Stimulated activated CD4-positive, alpha-beta T cell treated with anti-CD3 and anti-CD28 coated beads, Interleukin-1b, Interleukin-23, amount 100 ng/mL, for 48 hours (primary cell): ENCODE measurements at places on chromosomes 12 and 14.

GRCh38 chr12:132620899-132621656 lies 2.5 kb downstream of the P2RX2 start:
- DNase-seq = no peak

- no peak for DNase-seq
Measured at GRCh38 chr14:95814363-95815225, 62.0 kb upstream of the TUNAR start.

DNA sequence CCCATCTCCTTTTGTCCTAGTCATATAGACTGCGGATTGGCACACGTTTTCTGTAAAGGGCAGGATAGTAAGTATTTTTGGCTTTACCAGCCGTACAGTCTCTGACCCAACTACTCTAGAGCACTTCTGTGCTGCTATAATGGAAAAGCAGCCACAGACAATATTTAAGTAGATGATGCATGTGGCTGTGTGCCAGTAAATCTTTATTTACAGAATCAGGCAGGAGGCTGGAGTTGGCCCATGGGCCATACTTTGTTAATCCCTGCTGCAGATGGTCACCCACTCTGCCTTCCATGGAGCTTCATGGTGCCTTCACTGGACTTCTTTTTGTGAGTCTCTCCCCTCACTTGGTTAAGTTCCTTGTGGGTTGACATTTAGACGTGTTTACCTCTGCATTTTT lies 584.5 kb upstream of the TBX3 start:
- no peak for DNase-seq

GRCh38 chr14:91280129-91280528 lies 35.6 kb upstream of the GPR68 start:
- no peak for DNase-seq

DNA sequence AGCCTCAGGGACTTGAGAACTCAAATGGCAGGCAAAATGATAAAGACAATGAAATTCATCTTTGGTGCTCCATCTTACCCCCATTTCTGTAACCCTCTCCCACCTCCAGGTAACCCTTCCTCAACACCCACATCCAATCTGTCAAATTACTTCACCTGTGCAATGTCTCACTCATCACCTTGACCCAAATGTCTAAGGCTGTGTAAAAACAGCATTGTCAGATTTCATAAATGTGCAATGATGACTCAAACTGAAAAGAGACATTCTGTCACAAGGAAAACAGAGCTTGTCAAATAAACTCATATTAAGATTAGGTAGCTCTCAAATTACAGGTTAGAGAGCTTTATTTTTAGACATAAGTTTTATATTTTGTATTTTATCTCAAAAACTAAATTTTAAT lies 19.9 kb upstream of the COCH start:
- no peak for DNase-seq

GRCh38 chr12:120468325-120468820 lies 1.2 kb downstream of the SRSF9 start:
- no peak for DNase-seq

GRCh38 chr14:94460631-94461416 lies 8.2 kb upstream of the SERPINA11 start:
- DNase-seq = no peak

- no peak for DNase-seq
Measured at GRCh38 chr12:106127338-106128126, 11.2 kb downstream of the NUAK1 start.

- DNase-seq = no peak
Measured at GRCh38 chr14:60651796-60652673, 2.8 kb upstream of the SIX1 start.

- DNase-seq = no peak
Measured at GRCh38 chr12:76192416-76192815, 107.9 kb upstream of the NAP1L1 start.

- DNase-seq = no peak
Measured at GRCh38 chr12:89825591-89826449, 117.2 kb upstream of the ATP2B1 start.

DNA sequence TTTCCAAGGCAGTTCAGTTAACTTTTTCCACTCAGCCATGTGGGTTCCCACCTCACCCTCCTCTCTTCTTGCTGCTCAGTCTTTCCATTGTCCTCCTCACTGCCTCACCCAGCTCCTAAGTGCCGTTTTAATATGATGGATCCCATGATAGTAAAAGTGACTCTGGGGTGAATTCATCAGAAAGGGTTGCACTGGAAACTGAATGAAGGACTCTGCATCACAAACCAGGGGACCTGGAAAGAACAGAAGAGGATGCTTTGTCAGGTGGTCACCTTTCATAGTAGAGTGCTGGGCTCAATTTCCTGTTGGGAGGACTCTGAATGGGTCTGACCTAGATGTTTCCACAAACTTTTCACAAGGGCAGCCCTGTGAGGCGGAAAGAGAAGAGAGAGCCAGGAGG lies 67.8 kb upstream of the SLC8A3 start:
- DNase-seq = no peak

- DNase-seq = no peak
Measured at GRCh38 chr14:75128596-75128990, 1.7 kb upstream of the NEK9 start.

DNA sequence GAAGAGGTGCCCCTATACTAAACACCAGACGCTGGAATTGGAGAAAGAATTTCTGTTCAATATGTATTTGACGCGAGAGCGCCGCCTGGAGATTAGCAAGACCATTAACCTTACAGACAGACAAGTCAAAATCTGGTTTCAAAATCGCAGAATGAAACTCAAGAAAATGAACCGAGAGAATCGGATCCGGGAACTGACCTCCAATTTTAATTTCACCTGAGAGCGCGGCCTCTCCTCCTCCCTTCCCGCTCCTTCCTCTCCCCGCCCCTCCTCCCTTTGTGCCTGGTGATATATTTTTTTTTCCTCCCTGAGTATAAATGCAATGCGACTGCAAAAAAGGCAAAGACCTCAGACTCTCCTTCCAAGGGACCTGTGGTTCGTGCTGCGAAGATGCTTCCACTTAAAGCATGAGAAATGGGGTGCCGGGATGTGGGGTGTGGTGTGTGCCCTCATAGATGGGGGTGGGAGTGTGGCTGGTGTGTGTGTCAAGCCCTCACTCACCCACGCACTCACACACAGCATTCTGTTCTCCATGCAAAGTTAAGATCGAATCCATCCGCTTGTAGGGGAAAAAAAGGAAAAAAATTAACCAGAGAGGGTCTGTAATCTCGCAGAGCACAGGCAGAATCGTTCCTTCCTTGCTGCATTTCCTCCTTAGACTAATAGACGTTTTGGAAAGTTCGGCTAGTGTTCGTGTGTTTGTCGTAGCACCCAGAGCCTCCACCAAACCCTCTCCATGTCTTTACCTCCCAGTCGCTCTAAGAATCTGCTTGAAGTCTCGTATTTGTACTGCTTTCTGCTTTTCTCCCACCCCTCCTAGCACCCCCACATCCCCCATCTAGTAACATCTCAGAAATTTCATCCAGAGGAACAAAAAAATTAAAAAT lies 4.5 kb downstream of the HOXC10 start:
- no peak for DNase-seq

DNA sequence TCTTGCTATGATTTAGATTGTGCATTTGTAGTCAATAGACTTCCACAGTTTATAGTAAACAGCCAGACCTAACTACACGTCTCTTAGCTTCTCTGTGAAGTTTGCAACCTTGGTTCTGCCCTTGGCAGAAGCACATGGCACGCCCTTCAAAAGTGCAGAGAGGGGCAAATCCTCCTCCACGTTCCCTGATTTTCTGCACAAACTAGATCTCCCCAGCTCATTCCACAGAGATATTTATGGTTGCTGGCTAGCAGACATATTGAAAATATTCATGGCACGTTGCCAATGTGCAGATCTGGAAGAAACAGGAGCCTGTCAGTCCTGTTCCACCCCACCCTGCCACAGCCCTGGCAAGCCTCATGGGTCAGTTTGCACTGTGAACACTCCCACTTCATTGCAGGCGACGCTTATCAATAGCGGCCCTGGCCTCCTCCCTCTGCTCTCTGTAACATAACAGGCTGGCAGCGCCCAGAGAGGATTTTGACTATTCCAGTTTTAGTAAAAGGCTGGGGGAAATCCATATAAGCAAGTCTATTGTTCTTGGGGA lies 6.5 kb upstream of the LGALS3 start:
- no peak for DNase-seq

GRCh38 chr14:37598747-37599506 lies 3.5 kb downstream of the TTC6 start:
- no peak for DNase-seq

GRCh38 chr12:66823857-66824570 lies 145.1 kb upstream of the GRIP1 start:
- DNase-seq = no peak

DNA sequence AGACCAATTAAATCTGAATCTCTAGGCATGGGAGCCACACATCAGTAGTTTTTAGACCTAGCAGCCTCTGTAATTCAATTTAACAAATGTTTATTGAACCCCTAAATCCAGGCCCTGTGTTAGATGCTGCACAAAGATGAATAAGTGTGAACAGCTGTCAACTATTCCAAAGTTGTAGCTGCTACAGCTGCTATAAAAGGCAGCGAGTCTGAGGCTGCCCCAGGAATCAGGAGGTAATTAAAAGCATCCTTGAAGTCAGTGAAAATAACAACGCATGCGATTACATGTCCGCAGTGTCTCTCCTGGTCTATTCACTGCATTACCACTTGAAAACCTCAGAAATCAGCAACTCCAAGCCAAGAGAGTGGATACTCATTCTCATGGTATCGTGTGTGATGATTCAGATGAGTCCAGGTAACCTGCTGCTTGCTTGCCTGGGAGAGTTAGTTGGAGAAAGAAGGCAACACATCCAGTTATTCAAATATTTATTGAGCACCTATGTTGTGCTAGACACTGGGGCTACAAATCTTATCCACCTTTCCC lies 34.9 kb upstream of the DDHD1 start:
- DNase-seq = no peak

- no peak for DNase-seq
Measured at GRCh38 chr12:97767347-97767746, 304.7 kb downstream of the RMST start.

DNA sequence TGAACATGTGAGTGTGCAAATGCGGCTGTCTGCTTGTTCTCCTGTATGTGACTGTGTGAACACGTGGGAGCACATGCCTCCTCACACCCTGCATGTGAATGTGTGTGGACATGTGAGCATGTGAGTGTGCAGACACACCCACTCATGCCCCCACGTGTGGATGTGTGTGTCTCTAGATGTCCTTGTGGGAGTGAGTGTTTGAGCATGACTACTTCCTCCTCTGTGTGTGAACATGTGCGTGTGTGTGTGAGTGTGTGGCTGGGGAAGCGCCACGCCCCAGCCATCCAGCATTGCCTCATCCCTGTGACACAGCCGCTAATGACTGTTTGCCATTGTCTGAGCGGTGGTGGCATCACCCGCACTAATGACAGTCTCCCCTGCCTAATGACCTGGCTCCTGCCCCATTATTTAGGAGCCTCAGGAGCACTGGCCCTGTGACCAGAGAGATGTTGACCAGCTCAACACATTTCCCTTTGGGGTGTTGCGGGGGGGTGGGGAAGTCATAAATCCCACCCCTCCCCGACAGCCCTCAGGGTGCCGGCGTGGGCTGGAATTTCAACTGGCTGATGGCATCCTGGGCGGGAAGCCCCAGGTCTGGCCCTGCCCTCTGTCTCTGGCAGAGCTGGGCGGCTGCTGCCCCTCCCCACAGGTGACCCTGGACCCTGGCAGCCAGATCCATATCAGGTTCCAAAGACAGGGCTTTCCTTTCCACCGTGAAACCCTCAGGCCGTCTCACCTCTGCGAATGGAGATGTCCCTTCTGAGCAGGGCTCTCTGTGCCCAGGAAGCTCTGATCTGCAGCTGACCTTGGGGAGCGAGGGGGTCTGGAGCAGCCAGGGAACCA lies 11.5 kb upstream of the KRT80 start:
- DNase-seq = peak; percentile 13

- DNase-seq = no peak
Measured at GRCh38 chr12:94143438-94143837, 4.9 kb upstream of the PLXNC1 start.

DNA sequence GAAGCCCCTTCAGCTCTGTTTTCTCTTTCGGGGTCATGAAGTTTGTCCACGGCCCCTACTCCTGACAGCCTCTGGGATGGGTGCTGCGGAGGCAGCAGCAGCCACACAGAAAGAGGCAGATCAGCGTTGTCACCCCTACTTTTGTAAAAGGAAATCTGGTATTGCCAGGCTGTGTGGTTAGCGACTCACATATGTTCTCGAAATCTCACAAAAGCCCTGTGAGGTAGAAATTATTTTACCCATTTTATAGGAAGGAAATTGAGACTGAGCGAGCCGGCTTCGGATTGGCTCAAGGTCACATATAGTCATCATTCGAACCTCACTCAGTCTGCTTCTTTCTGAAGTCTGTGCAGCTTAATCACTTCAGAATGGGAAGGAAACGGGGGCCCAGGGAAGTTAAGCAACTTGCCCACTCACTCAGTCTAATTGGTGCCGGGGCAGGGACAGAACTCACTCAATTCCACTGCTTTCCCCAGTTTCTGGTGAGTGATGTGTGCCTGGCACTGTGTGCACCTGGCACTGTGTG lies 1.1 kb upstream of the CKAP4 start:
- peak; percentile 56 for DNase-seq

DNA sequence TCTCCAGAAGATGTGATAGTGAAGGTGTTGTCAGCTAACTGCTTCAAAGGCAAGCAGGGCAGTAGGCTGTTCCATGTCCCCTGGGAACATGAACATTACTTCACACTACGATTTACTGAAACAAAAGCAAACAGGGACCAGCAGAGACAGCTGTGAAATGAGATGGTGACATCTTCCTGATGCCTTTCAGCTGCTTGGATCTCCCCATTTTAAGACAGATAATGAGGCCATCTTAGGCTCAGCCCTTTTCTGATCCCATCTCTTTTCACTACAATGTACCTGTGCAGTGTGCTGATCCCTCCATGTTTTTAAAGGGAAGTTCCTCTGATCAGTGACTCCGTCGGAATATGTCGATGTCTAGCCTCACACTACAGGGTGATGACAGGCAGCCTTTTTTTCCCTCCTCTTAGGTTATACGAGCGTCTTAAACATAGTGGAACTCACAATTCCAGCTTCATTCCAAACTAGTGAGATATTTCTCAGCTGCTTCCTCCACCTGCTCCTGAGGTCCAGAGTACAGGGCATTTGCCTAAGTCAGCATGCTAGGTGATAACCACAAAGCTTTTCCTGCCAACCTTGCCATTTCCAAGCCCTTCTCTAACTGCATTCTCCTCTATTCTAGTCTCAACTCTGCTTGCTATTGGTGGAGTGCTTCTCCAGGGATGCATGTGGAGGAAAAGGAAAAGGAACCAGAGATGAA lies 87.6 kb upstream of the EGLN3 start:
- DNase-seq = no peak

- no peak for DNase-seq
Measured at GRCh38 chr14:70702161-70702560, 60.4 kb downstream of the TTC9 start.

GRCh38 chr12:12880537-12880936 lies 10.8 kb upstream of the GPRC5A start:
- no peak for DNase-seq

DNA sequence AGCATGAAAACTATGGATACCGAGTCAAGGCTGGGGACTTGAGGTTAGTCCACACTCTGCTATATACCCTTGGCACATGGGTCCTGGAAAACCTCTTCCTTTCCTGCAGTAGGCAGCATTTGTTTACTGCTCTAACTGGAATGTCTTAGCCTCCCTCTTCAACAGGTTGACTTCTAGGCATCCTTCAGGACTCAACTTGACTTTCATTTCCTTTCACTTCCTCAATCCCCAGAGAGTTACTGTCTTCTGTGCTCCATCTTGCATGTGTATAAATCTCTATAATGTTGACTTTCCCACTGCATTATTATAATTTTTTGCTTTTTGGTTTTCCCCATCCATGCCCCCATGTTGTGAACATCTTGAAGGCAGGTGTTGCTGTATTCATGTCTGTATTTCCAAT lies 107.9 kb downstream of the VRK1 start:
- no peak for DNase-seq

- DNase-seq = no peak
Measured at GRCh38 chr12:19901841-19902240, 462.5 kb downstream of the AEBP2 start.
